ENCODE measurements at places on chromosomes 16 and 17.

DNA sequence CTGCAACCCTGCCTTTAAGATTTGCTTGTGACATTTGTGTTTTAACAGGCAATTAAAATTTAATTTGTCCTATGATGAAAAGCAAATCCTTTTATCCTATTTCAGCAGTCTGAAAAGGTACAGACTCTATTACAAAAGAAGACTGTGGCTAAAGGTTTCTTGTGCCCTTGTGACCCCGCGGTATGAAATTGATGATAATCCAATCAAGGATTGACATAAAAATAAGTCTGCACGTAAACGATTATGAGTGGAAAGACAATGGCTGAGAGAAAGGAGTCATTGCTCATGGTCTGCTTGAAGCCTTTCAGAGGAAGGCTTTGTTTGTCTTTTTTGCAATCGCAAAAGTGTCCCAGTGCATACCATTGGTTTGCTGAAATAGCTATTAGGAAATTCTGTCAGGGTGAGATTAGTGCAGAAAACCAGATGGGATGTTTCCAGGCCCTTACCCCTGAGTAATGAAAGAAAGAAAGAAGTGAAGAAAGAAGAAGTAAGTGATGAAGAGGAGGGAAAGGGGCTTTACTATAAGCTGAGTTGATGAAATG is 867.8 kb upstream of the CDH8 start:
- no peak for DNase-seq

DNA sequence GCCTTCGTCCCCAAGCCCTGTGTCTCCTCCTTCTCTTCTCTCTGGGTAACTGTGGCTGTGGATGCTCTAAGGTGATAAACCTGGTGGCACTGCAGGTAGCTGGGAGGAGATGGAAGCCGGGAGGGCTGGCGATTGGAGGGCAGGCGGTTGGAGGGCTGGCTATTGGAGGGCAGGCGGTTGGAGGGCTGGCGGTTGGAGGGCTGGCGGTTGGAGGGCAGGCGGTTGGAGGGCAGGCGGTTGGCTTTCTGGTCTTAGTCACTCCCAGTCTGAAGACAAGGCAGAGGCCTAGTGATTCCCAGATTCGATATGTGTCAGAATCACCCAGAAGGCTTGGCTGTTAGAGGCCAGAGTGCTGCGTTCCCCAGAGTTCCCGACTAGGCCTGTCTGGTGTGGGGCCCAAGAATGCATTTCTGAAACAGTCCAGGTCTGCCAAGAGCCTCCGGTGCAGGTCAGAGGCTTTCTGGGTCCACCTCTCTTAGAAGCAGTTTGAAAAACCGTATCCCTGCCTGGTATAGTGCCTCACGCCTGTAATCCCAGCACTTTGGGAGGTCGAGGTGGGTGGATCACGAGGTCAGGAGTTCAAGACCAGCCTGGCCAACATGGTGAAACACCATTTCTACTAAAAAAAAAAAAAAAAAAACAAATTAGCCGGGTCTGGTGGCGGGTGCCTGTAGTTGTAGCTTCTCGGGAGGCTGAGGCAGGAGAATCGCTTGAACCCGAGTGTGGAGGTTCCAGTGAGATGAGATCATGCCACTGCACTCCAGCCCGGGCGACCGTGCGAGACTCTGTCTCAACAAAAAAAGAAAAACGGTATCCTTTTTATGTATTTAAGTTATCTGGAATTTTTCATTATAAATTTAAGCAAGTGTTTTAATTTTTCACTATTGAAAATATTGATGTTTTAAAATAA is 59.7 kb downstream of the WDR45B start:
- DNase-seq, result no peak

DNA sequence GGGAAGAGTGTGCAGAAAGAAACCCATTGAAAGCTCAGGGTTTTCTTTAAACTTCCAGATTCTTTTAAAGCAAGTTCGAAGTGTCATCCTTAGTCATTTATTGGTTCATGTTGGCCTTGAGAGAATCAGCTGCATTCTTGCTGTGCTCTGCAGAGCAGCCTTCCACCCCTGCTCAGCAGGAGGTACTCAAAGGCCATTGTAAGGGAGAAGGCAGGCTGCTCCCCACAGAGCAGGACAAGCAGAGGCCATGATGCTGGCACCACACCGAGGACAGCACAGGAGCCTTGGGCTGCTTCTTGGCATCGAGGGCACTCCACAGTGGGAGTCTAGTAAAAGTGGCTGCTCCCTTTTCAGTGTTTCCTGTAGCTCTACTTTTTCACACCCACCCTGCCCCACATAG is 29.6 kb downstream of the NMT1 start:
- no peak for DNase-seq

DNA sequence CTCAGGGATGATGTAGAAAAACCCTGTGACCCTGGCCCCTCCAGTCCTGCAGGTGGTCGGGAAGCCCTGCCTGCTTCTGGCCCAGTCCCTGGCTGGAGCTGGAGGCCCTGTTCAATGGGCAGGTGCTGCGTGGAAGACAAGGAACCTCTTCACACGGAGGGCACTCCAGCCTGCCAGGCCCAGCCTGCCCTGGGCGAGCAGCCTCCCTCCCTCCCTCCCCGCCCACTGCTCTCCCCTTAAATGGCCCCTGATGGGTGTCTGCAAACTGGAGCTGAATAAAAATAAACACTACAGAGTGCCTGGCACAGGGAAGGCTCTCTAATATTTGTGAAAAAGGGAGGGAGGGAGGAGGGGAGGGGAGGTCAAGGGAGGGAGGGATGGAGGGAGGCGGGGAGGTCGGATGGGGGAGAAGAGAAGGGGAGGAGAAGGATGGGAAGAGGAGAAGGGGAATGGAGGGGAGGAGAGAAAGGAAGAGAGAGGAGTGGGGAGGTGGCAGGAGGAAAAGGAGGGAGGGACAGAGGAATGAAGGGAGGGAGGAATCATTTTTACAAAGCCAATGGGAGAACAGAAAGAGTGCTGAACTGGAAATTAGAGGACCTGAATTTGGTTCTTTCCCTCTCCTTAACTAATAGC is 222.8 kb upstream of the TNRC6C start:
- DNase-seq, result no peak

DNA sequence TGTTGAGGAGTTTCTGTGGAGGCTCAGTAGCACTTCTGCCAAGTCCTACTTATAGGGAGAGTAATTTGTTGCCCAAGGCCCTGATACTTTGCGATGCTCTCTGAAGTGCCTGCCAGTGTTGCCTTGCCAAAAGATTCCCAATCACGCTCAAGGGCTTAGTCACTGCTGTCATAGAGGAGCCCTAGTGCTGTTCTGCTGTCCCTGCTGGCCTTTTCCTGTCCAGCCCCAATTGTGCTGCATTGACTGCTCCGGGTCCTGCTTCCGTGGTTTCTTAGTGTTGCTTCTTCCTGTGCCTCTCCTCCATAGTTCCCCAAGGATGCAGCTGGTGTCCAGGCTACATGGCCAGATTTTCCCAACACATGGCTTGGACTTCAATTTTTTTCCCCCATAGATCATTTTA is 13.9 kb downstream of the NUP93 start:
- DNase-seq, result no peak

DNA sequence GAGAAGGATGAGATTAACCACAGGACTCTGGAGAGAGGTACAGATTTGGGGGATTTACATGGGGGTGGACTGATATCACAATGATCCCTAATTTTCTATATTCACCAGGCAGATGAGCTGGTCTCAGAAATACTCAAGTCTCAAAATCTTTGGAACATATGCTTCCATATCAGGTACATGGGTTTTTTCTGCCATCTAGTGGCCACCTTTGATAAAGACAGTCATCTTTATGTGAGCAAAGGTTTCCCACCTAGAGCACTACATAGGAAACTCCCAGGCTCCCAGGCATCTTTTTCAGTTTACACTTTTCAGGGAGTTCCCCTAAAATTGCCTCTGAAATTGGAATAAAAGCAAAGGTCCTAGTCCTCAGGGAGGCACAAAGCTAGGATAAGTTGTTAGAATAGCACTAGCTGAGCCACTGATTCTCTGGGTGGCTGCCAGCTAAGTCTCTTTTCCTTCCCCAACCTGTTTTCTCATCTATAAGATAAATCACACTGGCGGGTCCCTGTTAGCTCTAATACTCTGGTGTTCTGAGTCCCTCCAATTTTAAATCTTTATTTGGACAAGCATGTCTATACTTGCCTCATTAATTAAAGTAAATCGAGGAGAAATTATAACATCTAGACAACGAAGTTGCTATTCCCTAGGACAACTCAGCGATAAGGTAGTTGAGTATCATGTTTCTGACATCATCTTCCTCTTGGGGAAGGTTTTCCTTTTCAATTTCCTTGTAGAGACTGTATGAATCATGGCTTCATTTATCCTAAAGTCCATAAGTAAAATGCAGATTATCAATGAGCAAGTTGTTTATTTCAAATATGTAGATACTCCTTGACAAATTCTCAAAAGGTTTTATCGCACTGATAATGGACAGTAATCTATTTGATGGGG is 19.0 kb upstream of the MON1B start:
- DNase-seq, result no peak

- DNase-seq, result no peak
Observed at GRCh38 chr17:50051606-50052005, 4.3 kb upstream of the ITGA3 start.

DNA sequence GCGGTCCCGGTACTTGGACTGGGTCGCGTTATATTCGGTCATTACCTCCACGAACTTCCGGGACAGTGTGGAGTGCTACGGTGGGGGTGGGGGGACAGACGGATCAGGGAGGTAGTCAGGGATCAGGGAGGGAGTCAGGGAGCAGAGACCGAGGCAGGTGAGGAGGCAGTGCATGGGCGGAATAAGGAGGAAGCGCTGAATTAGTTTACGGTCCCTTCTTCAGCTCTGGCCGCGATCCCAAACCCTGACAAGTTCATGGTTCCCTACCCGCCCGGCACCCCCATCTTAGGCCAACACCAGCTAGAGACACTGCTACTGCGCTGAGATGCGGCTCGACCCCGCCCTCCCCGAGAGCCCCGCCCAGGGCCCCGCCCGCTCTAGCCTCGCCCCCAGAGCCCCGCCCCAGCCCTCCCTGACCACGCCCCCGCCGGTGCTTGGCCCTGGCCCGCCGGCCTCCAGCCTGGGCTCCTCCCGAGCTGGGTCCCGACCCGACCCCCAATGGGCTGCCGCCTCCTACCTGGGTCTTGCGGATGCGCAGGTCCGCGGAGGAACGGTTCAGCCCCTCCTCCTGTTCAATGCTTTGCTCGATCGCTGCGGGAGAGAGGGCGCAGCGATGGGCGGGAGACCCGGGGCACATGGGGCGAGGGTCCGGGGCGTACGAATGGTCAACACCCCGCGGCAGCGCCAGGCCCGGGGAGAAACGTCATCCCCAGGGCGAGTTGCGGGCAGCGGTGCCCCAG is 12.1 kb downstream of the HSD3B7 start:
- DNase-seq, result peak; percentile 67

- no peak for DNase-seq
Observed at GRCh38 chr17:1607971-1608320, 20.7 kb downstream of the SLC43A2 start.

DNA sequence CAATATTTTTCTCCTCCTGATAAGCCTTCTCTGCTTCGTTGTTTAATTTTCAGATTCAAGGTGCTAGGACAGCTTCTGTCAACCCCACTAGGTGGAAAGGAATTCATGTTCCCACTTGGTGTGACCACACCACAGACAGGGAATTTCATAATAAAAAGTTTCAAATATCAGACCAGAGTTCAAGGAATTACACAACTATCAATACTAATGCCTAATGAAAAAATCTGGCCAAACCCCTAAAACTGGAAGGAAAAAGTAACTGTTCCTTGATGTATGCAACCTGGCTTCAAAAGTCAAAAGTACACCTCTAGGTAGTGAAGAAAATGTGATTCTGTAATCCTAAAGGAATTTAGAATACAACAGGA is 87.8 kb upstream of the CORO6 start:
- DNase-seq, result no peak

DNA sequence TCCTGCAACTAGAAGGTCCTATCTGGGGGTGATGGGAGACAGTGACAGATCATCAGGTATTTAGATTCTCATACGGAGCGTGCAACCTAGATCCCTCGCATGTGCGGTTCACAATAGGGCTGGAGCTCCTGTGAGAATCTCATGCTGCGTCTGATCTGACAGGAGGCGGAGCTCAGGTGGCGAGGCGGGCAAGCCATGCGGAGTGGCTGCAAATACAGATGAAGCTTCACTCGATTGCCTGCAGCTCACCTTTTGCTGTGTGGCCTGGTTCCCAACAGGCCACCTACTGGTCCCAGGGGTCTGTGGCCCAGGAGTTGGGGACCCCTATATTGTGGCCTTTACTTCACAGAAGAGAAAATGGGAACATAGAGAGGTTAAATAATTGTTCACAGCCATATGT is 200.4 kb downstream of the IRF8 start:
- DNase-seq, result no peak

GRCh38 chr17:66386498-66387351 is 84.3 kb downstream of the PRKCA start:
- no peak for DNase-seq

DNA sequence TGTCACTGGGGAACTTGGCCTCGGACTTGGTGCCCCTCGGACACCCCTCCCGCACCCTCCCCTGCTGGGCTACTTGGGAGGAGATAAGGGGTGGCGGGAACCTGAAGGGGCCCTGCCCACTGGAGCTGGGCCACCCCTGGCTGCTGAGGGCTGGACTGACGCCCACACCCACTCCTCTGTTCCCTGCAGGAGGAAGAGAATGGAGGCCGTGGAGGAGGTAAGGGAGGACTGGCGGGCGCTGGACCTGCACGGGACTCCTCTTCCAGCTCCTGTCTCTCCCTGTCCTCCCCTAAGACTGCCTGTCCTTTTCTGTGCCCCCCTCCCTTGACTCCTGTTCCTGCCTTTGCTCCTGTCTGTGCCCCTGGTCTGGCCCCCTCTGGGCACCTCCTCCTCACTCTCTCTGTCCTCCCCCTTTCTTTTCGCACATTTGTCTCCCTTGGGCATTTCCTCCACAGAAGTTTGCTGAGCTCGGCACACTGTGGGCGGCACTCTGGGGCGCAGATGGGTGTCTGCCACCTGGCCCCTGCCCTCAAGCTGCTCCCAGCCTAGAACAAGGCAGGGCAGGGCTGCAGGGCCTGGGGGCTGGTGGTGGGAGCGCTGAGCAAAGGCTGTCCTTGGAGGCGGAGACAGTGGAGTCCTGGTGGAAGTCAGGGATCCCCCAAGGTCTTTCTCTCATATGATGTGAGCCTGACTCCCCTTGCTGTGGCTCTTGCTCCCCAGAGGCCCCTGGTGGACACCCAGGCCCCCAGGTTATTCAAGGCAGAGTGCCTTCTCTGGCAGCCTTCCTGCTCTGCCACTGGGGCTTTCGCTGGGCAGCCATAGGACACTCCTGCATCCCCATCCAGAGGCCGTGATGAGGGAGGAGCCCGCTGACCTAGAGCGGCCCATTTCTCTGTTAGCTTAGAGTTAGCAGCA is 32.7 kb downstream of the ARHGAP23 start:
- no peak for DNase-seq

DNA sequence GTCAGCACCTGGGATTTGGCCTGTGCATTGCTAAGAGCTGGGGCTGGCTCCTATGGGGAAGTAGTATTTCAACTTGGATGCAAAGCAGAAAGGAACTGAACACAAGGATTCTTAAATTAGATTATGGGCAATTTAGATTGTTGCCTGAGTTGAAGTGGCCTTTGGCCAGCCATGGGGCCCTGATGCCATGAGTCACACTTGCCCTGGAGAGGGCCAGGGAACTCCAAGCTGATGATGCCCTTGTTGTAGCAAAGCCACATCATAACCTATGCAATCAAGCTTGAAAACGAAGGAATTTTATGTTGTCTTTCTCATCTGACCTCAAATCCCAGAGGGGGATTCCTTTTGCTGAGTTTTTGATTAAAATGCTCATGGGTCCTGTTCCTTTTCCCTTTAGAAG is 3.9 kb upstream of the SPATA32 start:
- DNase-seq, result no peak
